Cardiac ventricle fibroblast (primary cell): ENCODE measurements at places on chromosomes 16 and 17. TPM values are rescaled to one million over a fixed set of nuclear protein-coding genes. Genes with fewer than 3 reads are reported as not detected.

CBX2 gene
- total RNA-seq, result 0.39 and 0.44 TPM in 2 replicates

ADAM11 gene
- 0.15 and 0.25 TPM in 2 replicates for total RNA-seq

ETV4 gene
- 2.5 and 3.8 TPM in 2 replicates for total RNA-seq

TLK2 gene
- 17.9 and 22.0 TPM in 2 replicates for total RNA-seq

PRDM7 gene
- total RNA-seq, result not detected in 2 replicates

TBC1D26 gene
- not detected in 2 replicates for total RNA-seq

KRTAP9-4 gene
- not detected in 2 replicates for total RNA-seq

ZP2 gene
- total RNA-seq, result not detected in 2 replicates

GJC1 gene
- 1.4 and 2.7 TPM in 2 replicates for total RNA-seq

MYO15A gene
- total RNA-seq, result 2.0 and 3.1 TPM in 2 replicates

SHISA9 gene
- not detected in 2 replicates for total RNA-seq

MGAT5B gene
- total RNA-seq, result 0.12 and 0.15 TPM in 2 replicates

KRT13 gene
- total RNA-seq, result 0.75 TPM in 1 of 2 replicates, not detected in the other

WFDC1 gene
- 0.10 TPM in 1 of 2 replicates, not detected in the other for total RNA-seq

HSPB9 gene
- total RNA-seq, result not detected in 2 replicates

NTN3 gene
- 1.1 TPM in 1 of 2 replicates, not detected in the other for total RNA-seq

CSH2 gene
- not detected in 2 replicates for total RNA-seq
